Mucosa of descending colon (tissue), 3 donors: ENCODE measurements at places on chromosomes 4 and X. TPM values are rescaled to one million over a fixed set of nuclear protein-coding genes. Genes with fewer than 3 reads are reported as not detected.

DNA sequence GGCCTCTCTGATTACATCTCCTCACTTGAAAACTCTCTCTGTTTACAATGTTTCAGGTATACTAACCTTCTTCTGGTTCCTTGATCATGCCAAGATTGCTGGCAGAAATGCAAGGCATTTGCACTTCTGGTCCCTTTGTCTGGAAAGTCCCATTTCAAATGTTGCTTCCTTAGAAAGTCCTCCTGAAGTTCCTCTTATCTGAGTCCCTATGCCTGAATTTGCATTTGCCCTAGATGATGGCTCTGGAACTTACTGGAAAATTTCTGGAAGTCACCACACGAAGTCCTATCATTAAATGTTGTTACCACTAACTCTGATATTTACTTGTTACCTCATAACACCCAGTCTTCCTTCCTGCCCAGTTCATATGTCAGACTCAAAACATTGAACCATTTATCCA lies 176.4 kb downstream of the EFHC2 start:
- DNase-seq: no peak

DNA sequence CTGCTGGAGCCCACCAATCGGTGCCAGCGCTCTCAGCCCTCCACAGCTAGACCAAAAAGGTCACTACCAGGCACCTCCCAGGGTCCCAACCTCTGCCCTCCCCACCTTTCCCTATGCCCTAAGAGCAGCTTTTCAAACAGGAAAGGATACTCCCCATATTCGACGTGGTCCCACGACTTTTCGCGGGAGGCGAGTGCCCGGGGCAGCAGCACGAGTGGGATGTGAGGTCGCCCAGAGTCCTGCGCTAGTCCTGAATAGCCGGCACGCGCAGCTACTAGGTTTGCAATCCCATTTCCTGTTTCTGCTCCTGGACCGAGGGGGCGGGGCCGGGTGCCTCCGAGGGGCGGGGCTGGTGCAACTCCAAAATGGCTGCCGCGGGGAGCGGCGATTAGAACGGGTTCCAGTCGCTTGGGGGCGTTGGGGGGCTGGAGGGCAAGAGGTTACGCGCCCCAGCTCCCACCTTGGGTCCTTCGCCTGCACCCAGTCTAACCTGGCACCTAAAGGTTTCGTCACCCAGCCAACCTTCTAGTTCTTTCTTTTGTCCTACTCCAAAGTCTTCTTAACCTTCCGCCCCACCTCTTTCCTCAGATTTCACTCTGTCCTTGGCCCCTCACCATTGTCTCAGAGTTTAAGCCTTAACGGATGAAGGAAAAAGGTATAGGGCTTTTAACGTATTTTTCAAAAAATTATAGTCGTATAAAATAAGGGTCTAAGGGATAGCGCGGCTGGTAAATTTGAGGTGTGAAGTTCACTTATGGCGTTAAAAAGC lies 85.0 kb upstream of the TENT5D start:
- DNase-seq: peak; percentile 69

INPP4B gene
- 22.2 TPM for total RNA-seq

ZCCHC12 gene
- total RNA-seq: 0.22 TPM

- no peak for DNase-seq
Measured at GRCh38 chrX:14573161-14573560, 43.8 kb downstream of the GLRA2 start.

DNA sequence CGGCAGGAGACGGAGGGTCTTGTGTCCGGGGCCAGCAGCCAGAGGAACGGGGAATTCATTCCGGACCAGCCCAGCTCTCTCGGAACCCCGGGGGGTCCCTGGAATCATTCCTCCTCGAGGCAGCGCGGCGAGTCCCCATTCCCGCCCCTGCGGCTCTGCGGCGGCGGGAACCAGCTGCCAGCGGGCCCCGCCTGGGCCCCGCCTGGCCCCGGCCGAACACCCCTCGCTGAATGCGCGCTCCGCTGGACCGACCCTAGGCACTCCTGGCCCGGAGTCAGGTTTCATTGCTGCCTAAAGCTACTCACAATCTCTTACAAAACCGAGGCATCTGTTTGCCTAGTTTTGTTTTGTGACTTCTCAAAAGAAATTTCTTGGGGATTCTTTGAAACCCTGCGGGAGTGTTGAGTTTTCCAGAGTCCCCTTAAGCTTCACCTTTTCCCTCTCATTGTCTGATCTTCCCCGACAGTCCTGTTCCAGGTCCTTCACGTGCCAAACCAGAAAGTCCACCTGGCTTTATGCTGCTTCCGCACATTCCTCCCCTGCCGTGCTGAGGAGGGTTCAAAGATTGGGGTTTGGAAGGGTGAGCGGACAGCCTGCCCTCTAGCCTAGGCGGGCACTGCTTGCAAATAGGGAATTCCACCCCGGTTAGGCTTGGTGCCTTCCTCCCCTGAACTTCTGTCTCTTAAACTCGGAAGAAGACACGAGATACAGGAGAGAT lies 789 bp downstream of the ARHGAP10 start:
- peak; percentile 46 for DNase-seq

DNA sequence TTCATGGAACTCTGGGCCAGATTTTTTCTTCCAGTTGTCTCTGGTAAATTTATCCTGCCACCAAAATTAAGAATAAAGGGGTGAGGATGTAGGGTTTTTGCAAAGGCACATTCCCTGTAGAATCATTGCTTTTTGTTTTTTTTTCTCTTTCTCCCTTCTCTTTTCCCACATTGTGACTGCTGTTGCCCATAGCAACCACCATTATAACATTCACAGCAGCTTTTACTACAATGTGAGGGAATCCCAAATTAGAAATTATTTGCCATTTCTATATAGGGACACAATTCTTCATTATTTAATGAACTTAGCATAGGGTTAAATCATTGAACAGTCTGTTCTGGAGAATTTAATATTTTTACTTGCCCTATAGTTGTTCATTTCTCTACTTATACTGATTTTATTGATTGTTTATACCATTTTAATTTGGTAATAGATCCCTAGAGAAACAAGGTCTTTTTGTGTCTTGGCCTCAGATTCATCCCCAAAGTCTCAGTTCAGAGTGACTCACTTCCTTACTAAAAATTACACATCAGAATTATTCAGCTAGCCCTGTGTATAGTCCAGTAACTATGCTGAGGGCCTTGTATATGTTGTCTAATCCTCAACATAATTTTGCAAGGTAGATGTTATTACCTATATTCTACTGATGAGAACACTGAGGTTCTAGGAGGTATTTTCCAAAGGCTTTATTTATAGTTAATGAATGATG lies 80.8 kb upstream of the ANK2 start:
- no peak for DNase-seq

GRCh38 chr4:173168396-173169177 lies at the start of gene GALNT7:
TSS of gene GALNT7 (plus strand) at chr4:173168811. CDS start at chr4:173168836, 25 bp downstream.
- peak; percentile 88 for DNase-seq

- no peak for DNase-seq
Measured at GRCh38 chrX:112874614-112875013, 34.0 kb upstream of the AMOT start.

DNA sequence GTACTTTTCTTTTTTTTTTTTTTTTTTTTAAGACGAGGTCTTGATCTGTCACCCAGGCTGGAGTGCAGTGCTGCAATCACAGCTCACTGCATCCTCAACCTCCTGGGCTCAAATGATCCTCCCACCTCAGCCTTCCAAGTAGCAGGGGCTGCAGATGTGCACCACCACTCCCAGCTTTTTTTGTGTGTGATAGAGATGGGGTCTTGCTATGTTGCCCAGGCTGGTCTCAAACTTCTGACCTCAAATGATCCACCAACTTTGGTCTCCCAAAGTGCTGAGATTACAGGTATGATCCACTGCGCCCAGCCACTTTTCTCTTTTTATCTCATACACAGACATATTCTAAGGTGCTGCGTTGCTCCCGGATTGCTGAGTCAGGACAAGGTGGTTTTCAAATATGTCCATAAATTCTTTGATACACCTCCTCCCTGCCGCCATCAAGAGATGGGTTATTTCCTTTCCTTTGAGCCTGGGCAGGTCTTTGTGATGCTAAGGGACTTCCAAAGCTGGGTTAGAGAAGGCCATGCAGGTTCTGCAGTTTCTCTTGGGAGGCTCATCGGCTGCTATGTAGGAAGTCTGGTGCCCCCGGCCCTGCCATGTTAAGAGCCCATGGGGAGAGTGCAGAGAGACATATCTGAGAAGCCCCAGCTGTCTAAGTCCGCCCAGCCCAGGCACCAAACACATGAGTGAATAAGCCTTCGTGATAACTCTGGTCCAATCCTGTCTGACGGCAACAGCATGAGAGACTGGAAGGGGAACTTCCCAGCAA lies 8.4 kb upstream of the PLA2G12A start:
- DNase-seq: no peak

SPATA4 gene
- total RNA-seq: not detected

DNA sequence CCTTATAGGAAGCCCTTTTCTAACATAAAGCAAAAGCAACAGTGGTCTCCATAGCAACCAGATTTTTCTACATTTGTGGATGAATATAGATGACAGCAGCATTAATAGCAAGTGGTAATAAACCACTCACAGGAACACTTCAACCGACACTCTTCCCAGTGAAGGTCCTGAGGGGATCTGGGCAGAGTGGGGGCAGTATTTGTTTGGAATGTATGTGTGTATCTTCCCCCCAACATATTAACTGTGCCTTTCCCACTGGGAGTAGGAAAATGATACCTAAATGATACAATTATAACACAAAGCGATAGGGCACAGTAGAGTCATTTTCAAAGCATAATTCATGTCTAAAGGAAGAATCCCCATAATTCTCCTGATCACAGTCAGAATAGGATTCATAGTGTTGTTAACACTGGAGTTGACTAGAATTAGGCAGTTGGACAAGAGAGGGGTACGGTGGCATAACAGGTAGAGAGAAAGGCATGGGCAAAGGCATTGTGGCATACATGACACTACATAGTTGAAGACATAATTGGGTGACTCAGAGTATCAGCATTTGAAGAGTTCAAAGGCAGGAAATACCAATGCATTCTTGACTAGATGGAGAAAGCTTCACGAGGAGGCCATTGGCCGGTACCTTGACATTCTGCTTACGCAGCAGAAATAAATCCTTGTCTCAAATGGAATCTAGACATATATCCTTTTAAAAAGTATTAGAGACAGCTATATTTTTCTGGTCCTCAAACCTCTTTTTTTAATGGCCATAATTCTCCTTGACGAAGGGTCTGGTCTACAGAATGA lies 15.2 kb downstream of the CAPN6 start:
- DNase-seq: no peak
